ENCODE measurements at places on chromosomes 6 and 20.
A peak's percentile ranks its signal among the peaks of the same experiment; 100 is the strongest.

DNA sequence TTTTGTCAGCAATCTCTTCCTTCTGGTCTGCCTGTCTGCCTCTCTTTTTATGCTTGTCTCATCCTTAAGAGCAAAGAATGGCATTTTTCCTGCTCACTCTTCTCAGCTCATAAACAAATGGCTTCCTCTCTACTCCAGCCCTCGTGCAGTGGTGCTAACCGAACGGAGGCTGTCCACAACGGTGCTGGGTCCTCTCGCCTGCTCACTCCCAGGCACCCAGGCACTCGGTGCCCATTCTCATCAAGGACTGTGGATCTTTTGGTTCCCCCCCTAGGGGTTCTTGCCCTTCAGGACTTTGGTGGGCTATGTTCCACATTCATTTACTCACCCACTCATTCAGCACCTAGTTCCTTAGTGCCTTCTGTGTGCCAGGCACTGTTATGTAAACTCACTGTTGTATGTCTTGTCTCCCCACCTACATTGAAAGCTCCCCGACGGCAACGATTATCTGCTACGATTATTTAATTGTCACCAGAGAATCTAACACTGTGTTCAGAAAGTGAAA lies 113.9 kb downstream of the FYN start:
- DNase-seq = no peak

GRCh38 chr20:56005389-56005715 lies at the start of gene CBLN4:
Gene CBLN4, minus strand, starts transcription at chr20:56005519. Its CDS starts 1,348 bp downstream, at chr20:56004171.
- peak; percentile 33 for DNase-seq

- no peak for DNase-seq
Observed at GRCh38 chr6:87588756-87589407, 905 bp downstream of the RARS2 start.

- peak; percentile 68 for DNase-seq
Observed at GRCh38 chr20:7703551-7703961, 236.7 kb downstream of the HAO1 start.

DNA sequence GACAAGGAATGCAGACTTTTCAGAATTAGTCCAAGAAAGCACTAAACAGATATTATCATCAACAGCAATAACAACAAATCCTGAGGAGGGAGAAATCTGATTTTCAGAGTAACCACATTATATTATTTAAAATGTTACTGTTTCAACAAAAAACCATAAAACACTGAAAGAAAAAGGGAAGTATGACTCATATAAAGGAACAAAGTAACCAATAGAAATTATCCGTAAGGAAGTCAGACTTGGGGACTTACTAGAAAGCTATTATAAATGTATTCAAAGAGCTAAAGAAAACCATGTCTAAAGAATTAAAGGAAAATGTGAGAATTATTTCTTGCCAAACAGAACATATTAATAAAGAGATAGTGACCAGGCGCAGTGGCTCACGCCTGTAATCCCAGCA lies 98.1 kb downstream of the MYLK4 start:
- no peak for DNase-seq

- no peak for DNase-seq
Observed at GRCh38 chr20:25087186-25087929, 5.4 kb upstream of the VSX1 start.

DNA sequence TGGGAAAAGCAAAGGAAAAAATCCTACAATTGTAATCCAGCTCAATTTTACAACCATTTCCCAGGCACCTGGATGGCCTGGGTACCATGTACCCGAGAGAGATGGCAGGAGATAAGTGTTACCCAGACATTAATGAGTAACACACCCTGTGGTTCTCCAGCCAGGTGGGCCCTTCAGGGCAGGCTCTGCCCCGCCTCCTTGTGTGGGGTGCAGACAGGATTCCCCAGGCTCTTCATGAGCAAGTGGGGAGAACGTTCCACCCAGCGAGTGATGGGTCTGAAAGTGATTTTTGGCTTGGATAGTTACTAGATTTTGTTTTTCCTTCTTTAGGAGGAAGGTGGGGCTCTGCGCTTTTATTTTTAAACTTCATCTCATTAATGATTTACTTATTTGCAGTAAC lies 243.9 kb downstream of the TAF4 start:
- DNase-seq = no peak

GRCh38 chr6:52377538-52378221 lies 15.7 kb downstream of the PAQR8 start:
- no peak for DNase-seq

- DNase-seq = peak; percentile 88
Observed at GRCh38 chr20:33465481-33466302, 22.1 kb upstream of the SNTA1 start.

DNA sequence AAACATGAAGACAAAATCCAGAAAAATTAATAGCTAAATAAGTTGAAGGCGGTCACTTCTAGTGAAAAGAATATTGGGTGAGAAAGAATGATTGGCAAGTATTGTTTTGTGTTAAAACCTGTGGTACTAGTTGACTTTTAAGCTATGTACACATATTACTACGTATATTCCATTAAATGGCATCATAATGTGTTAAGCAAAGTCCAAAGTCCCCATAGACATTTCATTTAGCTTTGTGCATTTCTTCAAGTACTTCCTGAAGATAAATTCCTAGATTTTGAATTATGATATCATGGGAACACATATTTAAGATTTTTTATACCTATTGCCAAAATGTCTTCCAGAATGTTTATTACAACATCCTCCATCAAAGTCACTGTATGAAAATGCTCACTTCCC lies 272.7 kb upstream of the IRAK1BP1 start:
- no peak for DNase-seq

GRCh38 chr6:75458895-75459294 lies 34.7 kb downstream of the FILIP1 start:
- no peak for DNase-seq

GRCh38 chr6:145028144-145028818 lies 707.0 kb downstream of the EPM2A start:
- peak; percentile 48 for DNase-seq

DNA sequence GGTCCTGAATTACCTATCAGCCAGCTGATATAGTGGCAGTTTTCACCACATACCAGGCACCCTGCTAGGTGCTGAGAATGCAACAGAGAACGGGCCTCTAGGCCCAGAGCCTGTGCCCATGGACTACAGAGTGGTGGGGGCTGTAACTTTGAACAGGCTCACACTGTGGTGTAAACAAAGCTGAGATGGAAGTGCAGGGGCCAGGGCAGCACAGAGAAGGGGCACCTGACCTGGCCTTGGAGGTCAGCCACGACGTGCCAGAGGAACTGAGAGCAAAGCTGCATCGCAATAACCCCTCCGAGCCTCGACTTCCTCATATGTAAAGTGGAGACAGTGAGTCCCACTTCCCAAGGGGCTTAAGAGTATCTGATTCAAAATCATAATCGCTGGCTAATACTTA lies 105.8 kb downstream of the MAFB start:
- no peak for DNase-seq

DNA sequence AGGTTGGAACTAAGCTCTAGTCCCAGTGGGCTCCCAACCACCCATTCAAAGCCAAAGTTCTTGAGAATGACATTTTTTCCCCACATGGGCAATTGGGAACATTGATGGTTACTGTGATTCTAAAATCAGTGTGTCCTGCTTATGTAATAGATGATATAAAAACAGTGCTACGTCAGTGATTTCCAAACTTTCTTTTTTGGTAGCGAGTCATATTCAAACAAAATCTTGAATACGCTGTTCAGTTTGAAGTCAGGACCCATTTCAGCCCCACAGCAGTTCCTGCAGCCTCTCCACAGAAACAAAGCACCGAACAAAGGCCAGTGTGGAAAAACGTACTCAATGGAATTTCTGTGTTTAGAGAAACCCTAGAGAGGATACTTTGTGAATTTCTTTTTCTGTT lies 170.0 kb upstream of the OLIG3 start:
- DNase-seq = no peak

DNA sequence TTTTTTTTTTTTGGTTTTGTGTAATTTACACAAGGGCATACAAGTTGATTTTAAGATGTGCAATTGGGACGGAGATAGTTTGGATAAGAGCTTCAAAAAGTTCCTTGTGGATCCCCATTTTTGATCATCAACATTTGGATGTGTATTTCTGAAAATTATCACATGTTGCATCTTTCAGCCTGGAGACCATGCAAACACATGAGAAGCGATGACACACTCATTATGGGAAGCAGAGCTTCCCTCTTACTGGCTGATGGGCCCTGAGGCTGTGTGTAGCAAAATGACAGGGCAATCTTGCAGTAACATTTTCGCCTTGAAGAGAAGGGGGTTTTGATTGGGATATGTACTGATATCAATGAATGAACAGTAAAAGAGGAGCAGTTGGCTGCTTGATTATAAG lies 22.0 kb upstream of the RIPK1 start:
- no peak for DNase-seq

DNA sequence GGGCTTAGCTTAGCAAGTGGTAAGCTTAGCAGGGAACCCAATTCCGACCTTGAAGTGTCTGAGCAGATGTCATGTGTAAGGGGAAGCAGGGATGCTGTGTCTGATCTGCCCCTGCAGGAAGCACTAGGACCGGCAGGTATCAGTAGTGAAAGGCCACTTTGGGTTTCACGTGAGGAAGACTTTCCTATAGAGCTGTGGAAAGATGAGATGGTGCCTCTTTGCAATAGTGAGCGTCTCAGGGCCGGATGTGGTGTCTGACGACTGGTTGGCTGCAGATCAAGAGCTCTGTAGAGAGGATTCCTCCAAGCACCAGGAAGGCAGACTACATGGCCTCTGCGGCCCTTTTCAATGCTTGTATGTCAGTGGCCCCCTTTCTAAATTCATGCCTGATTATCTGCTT lies 98.3 kb downstream of the TIAM2 start:
- DNase-seq = no peak

- DNase-seq = no peak
Observed at GRCh38 chr6:81774542-81774941, 22.1 kb upstream of the TENT5A start.

DNA sequence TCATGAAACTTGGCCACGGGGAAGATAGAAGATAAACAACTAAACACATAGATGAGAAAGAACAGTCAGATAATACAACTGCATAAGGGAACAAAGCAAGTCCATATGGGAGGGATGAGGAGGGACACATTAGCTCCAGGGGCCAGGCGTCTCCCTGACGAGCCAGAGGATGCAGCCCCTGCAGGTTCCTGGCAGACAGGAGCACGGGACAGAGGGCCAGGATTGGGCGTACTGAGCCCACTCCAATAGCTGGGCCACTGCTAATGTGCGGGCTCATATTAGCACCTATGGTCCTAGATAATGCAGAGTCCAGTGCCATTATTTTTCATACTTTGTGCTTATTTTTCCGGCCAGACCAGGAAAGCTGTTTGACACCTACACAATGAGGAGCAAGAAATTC lies 182.9 kb downstream of the ANKRD60 start:
- no peak for DNase-seq

DNA sequence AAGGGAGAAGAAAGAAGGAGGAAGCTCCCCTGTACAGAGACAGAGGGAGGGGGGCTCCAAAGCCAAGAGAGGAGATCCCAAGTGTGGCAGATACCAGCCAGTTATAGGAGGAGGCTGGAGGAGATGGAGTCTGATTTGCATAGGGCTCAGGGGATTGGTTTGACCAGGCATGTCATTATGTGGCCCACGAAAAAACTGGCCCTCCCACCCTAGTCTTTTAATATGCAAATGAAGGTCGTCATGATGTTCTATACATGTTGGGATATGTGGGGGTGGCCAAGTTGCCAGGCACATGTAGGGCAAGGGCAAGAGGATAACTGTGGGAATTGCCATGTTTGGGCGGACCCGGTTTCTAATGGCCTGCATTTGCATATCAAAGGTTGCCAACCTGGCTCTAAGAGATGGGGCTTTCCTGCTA lies 17.6 kb upstream of the ZFP64 start:
- no peak for DNase-seq

DNA sequence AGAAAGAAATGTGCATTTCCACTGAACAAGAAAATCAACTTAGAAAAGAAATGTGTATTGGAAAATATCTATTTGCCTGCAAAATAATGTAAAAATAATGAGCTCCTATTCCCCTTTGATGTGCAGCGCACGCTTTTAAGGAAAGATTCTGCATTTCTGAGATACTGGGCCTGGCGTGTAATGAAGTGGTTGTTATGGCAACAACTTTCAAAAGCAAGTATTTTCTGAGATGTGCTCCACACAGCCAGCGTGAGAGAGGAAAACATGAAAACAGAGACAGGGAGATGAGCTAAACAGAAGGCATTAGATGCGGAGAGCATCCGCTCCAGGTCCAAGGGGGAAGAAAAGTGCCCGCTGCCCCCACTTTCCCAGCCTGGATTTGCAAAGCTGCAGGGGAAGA lies 39.1 kb upstream of the GTSF1L start:
- peak; percentile 57 for DNase-seq

DNA sequence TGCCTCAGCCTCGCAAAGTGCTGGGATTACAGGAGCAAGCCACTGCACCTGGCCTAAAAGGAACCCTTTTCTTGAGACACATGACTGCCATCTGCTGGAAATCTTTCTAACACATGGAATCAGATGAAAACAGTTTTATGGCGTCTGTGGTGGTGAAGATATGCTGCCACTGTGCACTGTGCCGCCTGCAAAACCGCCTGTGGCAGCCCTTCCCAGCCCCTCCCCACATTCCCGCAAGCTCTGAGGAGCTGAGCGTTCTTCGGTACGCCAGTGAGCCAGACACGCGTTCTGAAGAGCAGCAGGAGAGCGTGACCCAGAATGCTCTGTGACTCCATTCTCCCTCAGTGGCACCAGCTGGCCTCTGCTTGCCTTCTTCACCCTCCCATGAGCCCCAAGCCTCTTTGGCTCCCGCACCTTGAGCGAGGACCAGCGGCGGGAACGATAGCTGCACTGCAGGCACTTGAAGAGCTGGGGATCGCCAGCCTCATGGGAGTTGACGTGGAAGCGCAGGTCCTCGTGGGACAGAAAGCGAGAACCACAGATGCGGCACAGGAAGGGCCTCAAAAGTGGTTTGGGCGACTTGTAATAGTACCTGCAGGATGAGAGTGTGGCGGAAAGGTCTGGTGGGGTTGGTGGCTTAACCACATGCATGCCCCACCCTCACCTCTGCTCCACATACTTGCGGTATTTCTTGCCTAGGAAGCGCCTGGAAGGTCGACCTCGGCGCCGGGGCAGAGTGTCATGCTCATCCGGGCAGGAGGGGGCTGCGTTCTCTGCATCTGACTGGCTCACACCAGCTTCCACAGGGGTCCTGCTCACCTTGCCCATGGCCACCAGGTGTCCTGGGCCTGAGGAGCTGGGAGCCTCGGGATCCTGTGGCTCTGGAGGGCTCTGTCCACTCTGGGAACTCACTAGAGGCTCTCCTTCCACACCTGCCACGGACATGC lies 8.7 kb downstream of the ZNF335 start:
- peak; percentile 75 for DNase-seq

DNA sequence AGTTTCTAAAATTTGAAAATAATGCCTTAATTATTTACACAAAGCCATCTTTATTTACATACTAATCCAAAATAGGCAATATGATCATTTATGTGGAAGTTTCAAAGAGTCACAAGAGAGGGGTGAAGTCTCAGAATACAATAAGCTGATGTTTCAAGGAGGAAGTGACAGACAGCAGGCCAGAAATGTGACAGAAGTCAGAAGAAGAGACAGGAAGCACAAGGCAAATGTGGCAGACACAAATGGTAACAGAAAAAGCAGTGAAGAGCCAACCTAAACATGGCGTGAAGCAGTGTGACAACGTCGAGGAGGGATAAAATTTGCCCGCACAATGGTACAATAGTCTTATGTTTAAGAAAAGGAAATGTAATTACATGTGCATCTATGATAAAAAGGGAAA lies 59.8 kb downstream of the SHPRH start:
- DNase-seq = no peak

GRCh38 chr6:110476046-110476849 lies at the start of gene SLC22A16:
Gene SLC22A16, minus strand, starts transcription at chr6:110476613. Its CDS starts 39 bp downstream, at chr6:110476574.
- peak; percentile 51 for DNase-seq

Measured in eye (tissue), 1 donor.